ENCODE measurements at places on chromosomes 2 and 18. TPM values are rescaled to one million over a fixed set of nuclear protein-coding genes. Genes with fewer than 3 reads are reported as not detected.

The PUM2 gene
- total RNA-seq = 26.7 TPM

The POMC gene
- total RNA-seq = 5.2 TPM

The ST8SIA3 gene
- not detected for total RNA-seq

The SP110 gene
- 15.4 TPM for total RNA-seq

The COL4A3 gene
- 4.2 TPM for total RNA-seq

The C2orf72 gene
- 0.19 TPM for total RNA-seq

The REG3G gene
- not detected for total RNA-seq

The MRPL33 gene
- 106 TPM for total RNA-seq

The DCDC2C gene
- total RNA-seq = not detected

The CLEC4F gene
- not detected for total RNA-seq

The APCDD1 gene
- total RNA-seq = 63.5 TPM

The TMEFF2 gene
- 0.06 TPM for total RNA-seq

The MARCO gene
- total RNA-seq = not detected

The LONRF2 gene
- 0.44 TPM for total RNA-seq

The VSNL1 gene
- total RNA-seq = not detected

Data from cardiac ventricle fibroblast (primary cell).